H1 (cell line): ENCODE measurements at places on chromosomes 6 and 20.

DNA sequence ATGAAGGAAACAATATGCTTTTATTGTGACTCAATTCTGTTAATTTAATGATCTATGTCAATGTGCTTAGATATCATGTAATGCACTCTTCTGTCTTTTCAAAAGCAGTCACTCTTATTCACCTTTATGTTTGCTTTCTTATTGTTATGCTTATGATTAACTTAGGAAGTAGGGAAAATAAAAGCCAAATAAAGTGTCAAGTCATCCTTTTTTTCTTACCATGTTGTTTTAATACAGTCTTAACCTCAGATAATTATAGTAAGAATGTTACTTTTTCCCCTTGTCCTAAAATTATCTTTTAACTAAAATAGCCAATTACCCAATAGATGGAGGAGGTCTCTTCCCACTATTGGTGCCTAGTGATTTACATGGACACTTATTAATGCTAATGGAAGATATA lies 72.6 kb downstream of the TFAP2B start:
- DNase-seq: no peak

DNA sequence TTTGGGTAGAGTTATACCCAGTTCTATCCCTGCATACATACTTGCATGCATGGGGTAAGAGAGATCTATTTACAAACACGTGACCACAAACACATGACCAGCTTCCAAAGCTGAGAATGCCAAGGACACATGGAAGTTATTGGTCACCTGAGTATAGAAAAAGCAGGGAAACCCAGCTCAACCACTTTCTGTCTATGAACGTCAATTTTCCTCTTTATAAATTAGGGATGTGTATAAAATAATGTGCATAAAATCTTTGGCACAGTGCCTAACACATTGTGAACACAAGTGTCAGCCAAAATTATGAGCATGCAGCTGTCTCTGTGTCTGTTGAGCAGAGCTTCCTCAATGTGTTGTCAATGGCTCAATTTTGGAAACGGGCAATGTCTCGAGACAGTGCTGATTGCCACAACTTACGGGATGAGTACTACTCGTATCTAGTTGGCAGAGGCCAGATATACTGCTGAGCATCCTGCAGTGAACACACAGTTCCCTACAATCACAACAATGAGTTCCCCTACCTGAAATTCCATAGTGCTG lies 44.9 kb downstream of the TPD52L1 start:
- no peak for DNase-seq

DNA sequence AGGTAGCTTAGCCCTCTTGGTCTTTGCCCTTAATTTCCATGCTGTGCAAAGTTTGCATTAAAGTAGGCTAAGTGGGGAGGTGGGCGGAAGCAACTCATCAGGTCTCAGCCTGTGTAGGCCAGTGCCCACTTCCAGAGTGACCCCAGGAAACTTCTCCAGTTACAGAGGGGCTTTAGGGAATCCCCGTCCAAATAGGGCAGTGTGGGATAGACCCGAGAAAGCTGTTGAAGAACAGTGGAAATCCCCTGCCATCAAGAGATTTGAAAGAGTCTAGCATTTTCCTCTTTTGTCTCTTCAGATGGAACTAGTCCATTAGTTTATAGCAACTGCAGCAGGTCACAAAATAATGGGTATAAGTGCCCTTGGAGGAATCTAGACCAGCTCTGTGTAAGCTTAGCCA lies 20.2 kb downstream of the SF3B5 start:
- DNase-seq: no peak

GRCh38 chr20:46752728-46753127 lies 43.3 kb downstream of the SLC2A10 start:
- peak; percentile 80 for DNase-seq

DNA sequence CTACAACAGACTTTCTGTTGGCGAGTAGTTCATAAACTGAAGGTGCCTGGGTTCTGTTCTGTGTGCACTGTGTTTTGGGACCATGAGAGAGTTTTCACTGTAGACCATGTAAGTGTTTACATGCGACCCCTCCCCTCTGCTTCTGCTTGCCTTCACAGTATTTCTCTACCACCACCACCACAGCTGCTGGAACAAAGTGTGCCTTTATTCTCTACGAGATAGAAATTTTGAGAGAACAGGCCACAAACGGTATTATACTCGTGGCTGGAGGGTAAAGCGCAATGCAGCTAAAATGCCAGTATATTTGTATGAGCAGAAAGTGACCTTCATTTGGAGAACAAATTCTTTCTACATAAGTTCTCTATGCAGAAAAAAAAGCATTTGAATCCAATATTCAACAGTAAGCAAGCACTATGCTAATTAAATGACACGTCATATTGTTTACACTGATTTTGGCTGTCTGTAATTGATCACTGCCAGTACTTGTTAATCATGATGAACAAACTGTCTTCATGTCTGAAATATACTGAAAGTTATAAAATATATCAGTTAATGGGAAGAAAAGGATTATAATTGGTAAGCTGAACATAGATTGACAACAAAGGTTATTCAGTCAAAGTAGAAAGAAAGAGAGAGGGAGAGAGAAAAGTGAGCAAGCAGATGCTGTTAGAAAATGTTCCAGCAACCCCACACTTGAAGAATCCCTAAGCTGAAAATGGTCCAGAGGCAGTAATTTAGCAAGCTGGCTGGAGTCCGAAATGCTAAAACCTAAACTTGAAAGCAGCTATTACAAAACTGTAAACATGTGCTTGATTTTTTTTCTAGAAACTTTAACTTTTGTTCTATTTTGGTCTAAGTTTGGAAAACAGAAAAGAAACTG lies 8.8 kb downstream of the CLDN20 start:
- no peak for DNase-seq

DNA sequence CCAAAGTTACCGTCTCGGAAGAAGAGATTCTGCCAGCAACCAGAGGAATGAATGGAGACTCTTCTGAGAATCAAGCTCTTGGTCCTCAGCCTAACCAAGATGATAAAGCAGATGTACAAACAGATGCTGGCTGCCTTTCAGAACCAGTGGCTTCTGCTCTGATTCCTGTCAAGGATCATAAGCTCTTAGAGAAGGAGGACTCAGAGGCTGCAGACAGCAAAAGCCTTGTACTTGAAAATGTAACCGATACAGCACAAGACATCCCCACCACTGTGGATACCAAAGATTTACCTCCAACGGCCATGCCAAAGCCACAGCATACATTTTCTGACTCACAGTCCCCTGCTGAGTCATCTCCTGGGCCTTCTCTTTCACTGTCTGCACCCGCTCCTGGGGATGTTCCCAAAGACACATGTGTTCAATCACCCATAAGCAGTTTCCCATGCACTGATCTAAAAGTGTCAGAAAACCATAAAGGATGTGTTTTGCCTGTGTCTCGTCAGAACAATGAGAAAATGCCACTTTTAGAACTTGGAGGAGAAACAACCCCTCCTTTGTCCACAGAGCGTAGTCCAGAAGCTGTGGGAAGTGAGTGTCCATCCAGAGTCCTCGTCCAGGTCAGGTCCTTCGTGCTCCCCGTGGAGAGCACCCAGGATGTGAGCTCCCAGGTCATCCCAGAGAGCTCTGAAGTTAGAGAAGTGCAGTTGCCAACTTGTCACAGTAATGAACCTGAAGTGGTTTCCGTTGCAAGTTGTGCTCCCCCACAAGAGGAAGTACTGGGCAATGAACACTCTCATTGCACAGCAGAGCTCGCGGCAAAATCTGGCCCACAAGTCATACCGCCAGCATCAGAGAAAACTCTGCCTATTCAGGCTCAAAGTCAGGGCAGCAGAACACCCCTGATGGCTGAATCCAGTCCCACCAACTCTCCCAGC lies 109.6 kb downstream of the RTN4IP1 start:
- DNase-seq: no peak

GRCh38 chr6:43200541-43200940 lies 18.5 kb downstream of the CUL9 start:
- no peak for DNase-seq

DNA sequence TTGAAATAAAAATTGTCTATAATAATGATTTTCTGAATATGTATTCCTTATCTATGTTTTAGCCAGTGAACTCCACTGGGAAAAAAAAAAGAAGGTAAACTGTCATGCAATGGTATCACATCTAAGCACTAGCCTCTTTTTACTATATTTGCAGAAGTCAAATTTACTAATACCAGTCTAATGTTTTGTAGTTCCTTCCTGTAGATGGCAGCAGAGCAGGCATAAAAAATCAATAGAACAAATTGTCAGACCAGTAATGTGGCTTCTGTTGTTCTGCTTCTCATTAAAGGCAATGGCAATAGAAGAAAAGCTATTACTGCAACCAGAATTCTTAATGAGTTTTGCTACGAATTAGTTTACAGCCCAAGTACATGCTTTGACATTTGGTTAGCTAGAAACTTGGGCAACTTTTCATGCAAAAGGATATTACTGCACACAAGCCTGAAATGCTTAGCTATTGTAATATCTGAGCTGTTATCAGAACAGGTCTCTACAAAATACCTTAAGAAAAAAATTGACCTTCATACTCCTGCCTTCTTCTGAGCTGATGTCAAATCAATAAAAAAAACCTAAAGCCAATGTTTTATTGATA lies 476.9 kb downstream of the KHDRBS2 start:
- DNase-seq: no peak

DNA sequence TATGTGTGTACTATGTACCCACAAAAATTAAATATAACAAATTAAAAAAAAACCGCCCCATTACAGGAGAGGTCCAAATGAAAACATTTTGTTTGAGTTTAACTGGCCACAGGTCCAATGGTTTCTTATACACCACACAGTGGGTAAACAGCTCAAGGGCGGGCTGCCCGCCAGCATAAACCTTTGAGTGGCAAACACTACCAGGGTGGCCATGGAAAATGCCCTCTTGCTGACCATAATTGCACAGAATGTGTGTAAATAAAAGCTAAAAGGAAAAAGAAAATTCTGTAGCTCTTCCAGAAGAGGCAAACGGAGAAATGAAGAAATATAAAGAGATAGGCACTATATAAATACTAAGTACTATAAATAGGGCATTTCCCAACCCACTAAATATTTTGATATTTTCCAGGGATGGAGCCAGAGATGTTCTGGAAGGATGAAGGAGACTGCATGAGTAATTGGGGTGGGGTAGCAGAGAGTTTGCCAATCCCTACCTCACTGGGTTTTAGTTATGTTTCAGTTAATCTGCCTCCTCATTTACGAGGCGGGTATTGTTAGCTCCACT lies 1.1 kb upstream of the CDC5L start:
- no peak for DNase-seq

- no peak for DNase-seq
Measured at GRCh38 chr20:45842169-45842812, 8.7 kb downstream of the SNX21 start.

DNA sequence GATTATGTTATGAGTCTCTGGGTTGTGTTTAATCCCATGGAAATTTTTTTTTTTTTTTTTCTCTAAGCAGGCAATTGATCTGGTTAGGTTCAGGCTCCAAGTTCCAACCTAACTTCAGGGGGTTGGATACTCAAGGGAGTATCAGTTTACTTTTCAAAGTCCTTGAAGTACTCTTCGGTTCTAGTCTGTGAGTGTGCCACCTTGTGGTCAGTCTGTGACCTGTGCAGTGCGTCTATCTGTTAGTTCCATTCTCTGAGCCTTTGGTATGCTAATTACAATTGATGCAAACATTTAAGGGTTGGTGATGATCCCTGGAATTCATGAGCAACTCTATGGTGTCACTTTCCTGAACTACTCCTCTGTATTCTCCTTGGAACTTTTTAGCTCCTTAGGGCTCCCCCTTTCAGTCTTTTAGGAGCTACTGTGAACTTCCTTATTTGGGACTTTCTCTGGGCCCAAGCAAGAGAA lies 342.0 kb downstream of the SOX4 start:
- DNase-seq: peak; percentile 33

- no peak for DNase-seq
Measured at GRCh38 chr6:70298068-70298467, 4.8 kb downstream of the COL9A1 start.

DNA sequence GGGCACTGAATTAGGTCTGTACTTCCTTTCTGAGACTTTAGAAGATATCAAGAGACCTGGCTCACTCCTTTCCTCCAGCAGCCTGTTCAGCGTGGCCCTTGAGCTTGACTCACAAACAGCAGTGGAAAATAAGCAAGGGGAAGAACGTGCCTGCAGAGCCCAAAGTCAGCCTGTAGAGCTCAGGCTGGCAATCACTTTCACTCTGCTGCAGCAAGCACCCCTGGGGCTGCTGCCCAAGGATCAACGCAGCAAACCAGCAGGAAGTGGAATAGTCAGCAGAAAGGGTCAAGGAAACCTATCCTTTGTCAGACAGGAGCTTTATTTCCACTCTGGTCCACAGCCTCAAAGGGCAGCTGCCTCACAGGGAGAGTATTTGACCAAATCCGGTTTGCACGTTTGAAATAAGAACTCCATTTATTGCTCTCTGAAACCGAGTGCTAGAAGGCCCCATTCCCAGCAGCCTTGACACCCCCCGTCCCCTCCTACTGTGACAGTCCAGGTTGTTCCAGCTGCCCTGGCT lies 77.4 kb downstream of the PRDM1 start:
- DNase-seq: no peak

- DNase-seq: no peak
Measured at GRCh38 chr20:23540624-23541023, 27.7 kb downstream of the CST9L start.

- DNase-seq: no peak
Measured at GRCh38 chr20:9581509-9581908, 67.1 kb downstream of the LAMP5 start.

DNA sequence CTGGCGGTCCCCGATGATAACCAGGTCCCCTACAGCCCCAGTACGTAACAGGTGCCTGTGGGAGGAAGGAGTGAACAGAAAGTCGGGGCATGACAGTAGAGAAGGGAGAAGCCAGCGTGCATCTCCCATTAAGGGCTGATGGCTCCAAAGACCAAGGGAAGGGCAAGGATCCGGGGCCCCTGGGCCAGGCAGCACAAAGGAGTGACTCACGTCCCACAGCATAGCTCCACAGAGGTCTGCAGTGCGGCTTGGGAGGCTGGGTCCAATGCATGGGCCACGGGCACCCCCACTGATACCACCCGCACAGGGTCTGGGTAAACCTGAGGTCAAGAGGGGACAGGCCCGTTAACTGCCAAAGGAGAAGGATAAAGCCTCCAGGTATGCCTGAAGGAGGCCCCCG lies 10.3 kb downstream of the AARS2 start:
- DNase-seq: no peak
